ENCODE measurements at places on chromosomes 5 and 9.

DNA sequence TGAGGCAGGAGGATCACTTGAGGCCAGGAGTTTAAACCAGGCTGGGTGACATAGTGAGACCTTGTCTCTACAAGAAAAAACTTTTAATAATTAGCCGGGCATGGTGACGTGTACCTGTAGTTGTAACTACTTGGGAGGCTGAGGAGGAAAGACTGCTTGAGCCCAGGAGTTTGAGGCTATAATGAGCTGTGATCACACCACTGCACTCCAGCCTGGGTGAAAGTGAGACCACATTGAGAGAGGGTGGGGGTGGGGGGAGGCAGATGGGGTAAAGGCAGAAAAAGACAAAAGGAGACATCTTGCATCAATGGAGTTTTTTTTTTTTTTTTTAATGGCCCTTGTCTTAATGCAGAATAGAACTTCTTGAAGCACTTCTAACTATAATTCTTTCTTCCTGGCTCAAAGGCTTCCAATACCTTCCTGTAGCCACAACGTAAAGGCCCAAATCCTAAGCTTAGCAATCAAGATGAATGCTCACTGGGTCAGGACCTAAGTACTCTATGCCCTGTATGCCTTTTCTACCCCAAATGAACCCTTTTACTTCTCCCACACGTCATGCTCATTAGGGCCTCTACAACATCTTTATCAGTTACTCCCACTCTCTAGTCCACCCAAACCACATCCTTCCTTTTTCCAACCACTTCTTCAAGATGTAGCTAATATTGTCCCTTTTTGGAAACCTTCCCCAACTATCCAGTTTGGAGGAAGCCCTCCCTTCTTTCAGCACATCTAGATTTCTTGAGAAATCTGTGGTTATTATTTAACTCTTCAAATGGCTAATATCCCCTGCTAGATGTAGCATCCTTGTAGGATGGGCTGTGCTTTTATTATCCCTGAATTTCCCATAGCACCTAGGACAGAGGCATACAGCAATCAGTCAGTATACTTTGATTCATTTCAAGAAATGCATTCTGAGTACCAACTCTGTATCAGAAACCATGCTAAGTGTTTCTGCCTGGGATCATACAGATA, 40.8 kb downstream of the CSF2 start:
- DNase-seq: no peak

- DNase-seq: no peak
Measured at GRCh38 chr9:108441726-108442125, 414.1 kb downstream of the ACTL7B start.

DNA sequence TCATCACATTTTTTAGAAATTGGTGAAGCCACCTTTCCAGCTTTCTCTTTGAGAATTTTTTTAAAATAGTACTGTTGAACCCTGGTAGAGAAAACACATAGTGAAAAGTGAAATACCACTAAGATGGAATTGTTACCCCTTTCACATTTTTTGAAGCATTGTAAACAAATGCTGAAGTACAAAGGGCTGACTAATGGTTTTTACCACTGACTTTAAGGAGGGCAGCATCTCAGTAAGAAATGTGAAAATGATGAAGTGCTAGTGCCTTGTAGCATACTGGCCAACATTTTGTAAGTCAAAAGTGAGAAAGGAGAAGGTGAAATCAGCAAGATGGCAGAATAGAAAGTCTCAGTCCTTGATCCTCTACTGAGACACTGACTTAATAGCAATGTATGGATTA, 320.6 kb downstream of the PJA2 start:
- no peak for DNase-seq

- no peak for DNase-seq
Measured at GRCh38 chr5:54230936-54231685, 79.3 kb downstream of the ARL15 start.

DNA sequence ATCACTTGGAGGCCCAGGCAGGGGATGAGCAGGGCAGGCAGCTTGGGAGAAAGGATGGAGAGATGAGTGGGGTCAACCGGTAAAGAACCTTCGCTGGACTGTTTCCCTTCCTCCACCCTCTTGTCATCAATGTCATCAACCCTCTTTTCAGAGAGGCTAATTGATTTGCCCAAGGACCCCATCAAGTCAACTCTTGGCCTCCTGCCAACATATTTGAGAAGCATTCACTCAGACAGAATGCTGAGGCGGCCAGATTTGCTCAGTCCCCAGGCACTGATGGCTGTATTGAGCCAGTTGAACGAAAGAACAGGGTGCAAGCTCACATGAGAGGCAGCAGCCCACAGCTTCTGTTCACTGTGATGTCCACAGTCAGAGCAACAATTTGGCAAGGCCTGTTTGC, 193.5 kb downstream of the RFK start:
- DNase-seq: no peak

- DNase-seq: no peak
Measured at GRCh38 chr9:86672301-86672700, 275.0 kb downstream of the GAS1 start.

GRCh38 chr5:83414601-83415000, 56.9 kb upstream of the VCAN start:
- no peak for DNase-seq

DNA sequence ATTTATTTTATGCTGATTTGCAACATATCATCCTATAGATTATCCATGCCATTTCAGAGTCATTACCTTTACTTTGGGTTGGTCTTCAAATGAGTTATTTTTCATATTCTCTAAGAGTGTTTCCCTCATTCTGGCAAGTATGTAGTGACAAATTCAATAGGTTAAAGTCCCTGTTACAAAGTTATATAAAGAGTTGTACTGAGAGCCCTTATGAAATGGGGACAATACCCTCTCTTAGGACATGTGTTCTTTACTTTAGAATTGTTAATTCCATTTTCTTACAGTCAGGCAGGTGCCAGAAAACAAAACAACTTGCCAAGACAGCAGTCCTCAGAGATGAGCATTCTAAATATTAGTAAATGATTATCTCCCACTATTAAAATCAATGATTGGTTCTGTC, 6.0 kb downstream of the ALDH1A1 start:
- DNase-seq: no peak

DNA sequence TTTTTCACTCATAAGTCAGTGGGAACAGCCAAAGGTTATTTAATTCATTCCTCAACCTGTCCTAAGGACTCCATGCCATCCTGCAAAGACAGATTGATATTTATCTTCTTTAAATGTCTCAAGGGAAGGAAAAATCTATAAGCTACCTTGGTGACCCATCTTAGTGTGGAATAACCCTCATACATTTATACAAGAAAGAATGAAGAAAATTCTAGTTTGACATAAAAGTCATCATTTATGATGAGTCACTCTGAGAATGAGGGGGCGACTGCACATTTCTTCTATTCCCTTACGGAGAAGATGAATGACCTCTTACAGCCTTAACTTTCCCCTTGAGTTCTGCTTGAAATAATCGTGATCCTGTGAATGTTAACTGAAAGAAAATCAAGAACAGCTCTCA, 26.8 kb upstream of the NUDT12 start:
- no peak for DNase-seq

GRCh38 chr5:13658152-13658551, 286.3 kb downstream of the DNAH5 start:
- DNase-seq: no peak

DNA sequence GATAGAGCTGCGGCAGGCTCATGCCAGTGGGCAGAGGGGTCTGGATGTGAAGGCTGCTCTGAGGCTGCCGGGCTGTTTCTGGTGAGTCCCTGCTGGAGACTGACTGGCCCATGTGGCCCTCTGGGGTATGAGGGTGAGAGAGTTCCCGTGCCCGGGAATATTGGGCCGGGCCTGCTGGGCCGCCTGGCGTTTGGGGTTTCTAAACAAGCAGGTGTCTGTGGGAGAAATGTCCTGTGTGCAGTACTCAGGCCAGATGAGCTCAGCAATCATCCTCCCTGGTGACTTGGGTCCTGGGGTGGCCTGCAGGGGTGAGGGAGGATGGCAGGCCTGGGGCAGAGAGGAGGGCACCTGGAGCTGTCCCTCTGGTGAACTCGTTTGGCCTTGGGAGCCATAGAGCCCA, 74.9 kb downstream of the MACROH2A1 start:
- DNase-seq: no peak

GRCh38 chr5:68995845-68996545, 97.8 kb upstream of the SLC30A5 start:
- no peak for DNase-seq

GRCh38 chr5:78430866-78431265, 70.4 kb downstream of the SCAMP1 start:
- no peak for DNase-seq

DNA sequence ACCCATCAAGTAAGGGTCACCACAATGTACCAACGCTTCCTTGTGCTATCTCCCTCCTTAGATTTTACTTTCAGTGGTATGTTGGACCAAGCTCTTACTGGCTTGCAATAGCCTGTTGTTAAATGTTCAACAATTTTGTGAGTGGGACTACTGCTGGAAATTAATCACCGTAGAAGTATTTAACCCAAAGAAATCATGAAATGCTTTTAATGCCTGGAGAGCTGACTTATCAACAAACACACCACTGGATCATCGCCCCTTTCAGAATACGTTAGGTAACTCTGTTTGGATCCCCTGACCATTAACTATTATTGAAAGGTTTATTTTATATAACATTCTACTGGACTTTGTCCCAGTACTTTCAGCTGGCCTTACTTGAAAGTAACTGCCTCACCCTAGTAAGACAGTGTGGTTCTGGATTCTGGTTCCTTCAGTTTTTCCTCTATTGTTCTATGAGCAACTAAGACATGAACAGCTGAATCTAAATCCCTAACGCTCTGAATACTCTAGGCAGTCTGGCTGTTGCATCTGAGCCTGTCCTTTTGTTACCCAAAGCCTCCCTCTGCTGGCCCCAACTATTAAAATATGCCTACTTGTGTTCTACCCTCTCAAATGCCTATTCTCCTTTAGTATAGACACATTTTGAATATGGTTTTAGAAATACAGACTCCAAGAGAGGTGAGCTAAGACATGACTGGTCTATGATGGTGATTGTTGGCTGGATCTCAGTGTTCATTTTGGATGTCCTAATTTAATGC, 1203.4 kb upstream of the DMAC1 start:
- no peak for DNase-seq

GRCh38 chr5:159156426-159157238, 52.7 kb downstream of the RNF145 start:
- DNase-seq: no peak

- DNase-seq: no peak
Measured at GRCh38 chr9:36929350-36929675, 104.8 kb downstream of the PAX5 start.

- DNase-seq: no peak
Measured at GRCh38 chr5:78647838-78648358, 674 bp downstream of the LHFPL2 start.

DNA sequence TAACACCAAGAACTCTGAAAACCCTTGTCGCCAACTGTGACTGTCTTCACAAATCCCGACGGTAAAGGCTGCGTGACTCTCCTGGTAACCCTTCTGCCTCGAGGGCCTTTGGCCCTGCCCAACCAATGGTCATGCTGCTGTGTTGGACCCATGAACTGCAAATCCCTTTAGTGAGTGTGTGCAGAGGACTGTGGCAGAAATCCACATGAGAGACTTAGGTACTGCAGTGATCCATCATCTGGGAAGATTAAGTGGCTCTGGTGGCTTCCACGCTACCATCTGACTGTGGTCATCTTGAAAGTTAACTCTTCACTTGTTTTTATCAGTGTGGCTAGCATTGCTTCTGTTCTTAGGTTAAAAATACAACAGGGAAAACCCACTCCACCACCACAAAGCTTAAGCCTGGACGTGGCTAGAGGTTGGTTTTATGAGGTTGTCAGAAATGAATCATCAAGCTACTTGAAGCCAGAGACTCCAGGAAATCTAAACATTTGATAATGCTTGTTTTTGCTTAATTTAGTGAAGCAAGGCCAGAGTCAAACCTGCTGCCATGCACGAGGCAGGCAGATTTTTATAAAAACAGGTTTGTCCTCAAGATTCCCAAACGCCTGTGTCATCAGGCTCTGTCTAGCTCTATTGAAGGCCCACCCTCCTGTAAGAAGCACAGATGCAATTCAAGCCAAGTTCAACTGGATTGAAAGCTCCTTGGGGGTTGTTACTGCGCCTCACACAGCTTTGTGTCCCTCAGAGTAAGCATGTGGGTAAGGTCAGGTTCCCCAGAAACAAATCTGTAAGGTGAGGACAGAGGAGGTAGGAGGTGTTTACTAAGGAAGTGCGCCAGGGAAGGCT, 52.7 kb upstream of the ERCC6L2 start:
- DNase-seq: no peak

DNA sequence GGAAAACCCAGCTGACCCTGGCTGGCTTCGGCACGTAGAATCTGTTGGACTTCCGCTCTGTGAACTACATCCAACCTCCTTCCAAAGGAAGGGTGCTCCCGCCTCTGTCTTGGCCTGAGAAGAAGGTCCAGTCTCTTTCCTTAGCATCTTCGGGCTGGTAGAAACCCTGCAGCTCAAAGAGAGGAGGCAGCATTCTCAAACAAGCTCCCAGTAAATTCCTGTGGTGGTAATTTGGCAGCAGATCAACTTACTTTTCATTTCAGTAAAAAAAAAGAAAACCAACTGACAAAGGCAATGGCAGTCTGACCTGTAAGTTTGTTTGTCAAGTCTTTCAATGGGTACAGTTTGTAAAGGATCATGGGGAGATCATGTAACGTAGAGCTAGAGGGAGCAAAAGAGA, 176.7 kb downstream of the MED10 start:
- DNase-seq: no peak

GRCh38 chr5:2904956-2905355, 153.5 kb upstream of the IRX2 start:
- no peak for DNase-seq

- DNase-seq: no peak
Measured at GRCh38 chr5:89703817-89704216, 705.7 kb downstream of the CETN3 start.

DNA sequence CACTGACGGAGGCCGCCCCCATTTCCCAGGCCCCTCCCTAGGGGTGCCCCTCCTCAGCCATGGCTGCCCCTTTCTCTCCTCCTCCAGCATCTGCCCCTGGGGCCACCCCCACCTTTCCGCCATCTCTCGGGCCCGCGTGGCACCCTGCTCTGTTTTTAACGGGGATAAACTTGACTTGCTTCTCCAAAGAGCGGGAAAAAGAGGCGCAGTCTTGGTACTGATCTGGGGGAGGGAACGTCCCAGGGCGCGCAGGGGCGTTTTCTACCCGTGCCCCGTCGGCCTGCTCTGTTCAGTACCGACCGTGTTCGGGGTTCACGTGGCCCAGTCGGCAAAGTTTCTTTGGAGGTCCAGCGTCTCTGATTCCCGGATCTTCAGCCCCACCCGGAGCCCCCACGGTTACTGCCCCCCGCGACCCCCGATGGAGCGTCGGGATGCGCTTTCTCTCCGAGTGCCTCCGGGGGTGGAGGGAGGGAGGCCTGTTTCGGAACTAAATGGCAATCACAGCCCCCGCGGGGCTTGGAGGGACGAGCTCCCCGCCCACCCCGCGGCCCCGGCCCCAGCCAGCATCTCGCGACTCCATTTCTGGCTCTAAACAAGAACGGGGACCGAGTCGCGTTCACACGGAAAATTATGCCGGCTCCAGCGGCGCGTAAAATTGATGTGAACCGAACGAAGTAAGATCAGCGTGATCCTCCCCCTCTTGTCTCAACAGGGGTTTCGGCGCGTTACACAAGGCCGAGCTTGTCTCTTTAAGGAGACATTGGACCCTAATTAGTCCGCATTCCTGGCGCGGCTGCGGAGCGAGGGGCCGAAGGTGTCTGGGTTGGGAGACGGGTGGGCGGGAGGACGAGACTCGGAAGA, 1.1 kb upstream of the TLE4 start:
- no peak for DNase-seq

GRCh38 chr9:94639061-94639998, at the start of gene FBP1:
TSS of gene FBP1 (minus strand) at chr9:94639518. CDS start at chr9:94639310, 208 bp downstream.
- DNase-seq: no peak

- DNase-seq: no peak
Measured at GRCh38 chr5:154368041-154368800, 77.6 kb upstream of the SAP30L start.
